CD4-positive, alpha-beta T cell treated with Interleukin-12 subunit alpha and Interleukin-12 subunit beta, for 1 hour (primary cell): ENCODE measurements at places on chromosomes 3 and 15.

DNA sequence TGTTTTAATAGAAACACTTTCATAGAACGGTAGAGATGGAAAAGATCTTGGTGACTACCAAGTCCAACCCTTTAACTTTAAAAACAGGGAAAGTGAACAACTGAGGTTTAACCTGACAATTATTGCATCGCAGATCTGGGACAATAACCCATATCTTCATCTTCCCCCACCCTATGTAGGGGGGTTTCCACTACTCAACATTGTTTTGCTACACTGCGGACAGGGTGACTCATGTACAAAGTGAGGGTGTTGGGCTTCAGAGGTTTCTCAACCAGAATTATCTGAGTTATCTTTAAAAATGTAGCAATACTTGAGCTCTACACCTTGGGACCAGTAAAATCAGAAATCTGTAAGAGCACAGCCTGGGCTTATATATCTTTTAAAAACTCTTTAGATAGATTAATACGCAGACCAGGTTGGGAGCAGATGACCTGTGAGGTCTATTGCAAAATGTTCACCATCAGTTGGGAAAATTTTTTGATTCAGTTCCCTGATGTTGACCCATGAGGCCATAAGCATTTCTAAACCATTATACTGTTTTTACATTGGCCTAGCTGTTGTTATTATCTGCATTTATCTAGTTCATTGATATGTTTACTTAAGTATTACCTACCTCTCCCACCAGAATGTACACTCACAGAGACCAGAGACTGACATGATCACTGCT, 103.6 kb upstream of the ICE2 start:
- peak; percentile 84 for DNase-seq

DNA sequence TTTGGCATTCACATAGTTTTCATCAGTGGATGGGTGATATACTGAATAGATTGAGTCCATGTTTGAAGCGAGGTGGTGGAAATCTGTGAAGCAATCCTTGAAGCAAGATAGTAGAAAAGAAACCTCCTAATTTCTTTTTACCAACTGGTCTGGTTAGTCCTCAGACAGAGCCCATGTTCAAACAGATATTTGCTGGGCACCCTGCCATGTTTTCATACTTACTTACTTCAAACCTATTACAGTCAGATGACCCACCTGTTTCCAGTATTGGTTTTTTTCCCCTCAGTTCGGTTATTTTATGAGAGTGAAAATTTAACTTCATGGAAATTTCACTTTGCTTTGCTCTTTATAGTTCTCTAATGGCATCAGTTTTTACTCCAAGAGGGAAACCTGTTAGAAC, 23.7 kb downstream of the EXOSC7 start:
- DNase-seq, result no peak

DNA sequence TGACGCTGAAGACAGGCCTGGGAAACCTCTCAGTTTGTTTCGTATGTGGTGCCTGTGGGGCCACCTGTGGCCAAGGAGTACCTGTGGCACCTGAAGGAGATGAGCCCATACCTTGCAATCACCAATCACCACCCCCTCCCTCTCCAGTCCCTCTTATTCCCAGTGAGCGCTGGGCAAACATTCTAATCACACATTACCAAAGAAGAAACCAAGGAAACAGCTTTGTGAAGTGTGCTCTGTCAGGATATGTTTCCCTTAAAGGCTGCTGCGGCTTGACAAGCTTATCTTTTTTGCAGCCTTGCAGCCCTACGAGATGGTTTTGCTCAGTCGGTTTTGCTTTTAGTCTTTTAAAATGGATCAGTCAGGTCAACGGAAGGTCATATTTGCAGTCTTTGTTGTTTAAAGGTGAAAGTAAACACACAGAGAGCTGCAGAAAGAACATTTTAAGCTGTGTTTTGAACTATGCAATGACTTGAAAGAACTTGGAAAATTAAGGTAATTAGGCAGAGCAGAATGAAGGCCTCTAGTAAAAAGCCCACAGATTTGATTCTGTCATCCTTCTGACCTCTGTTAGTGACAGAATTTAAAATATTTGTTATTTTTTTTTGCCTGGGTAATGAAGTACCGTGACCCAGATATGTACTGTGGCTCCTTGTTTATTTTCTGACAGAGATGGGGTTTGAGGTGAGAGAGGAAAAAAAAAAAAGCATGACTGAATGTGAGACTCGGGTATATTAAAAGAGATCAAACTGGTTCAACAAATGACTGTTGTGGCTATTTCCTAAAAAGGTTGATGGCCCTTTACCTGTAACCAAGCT, 461.4 kb downstream of the NSUN3 start:
- DNase-seq, result no peak

- DNase-seq, result no peak
These were observed 25.3 kb upstream of the ANKRD28 start for GRCh38 chr3:15823092-15823491.

GRCh38 chr3:27354161-27354560, 15.0 kb downstream of the NEK10 start:
- no peak for DNase-seq

- no peak for DNase-seq
These were observed 88.0 kb downstream of the PIK3R4 start for GRCh38 chr3:130658678-130659077.

DNA sequence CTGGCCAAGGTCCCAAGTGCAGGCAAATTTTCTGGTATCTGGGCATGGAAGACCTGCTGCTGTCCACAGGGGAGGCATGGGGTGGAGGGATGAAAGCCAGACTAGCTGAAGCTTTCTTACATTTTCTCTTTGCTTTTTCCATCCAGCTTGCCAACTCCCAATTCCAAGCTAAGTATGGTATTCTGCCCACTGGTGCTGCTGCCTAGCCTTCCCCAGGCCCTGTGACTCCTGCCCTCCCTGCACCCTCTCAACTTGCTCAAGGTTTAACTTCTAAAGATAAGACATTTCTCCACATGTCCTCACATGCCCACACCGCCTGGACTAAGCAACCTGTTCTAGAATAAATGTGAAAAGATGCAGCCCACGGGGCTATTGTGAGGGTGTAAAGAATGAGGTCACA, 59.5 kb upstream of the HACD2 start:
- no peak for DNase-seq

- no peak for DNase-seq
These were observed 103.0 kb downstream of the ISL2 start for GRCh38 chr15:76439542-76439941.

DNA sequence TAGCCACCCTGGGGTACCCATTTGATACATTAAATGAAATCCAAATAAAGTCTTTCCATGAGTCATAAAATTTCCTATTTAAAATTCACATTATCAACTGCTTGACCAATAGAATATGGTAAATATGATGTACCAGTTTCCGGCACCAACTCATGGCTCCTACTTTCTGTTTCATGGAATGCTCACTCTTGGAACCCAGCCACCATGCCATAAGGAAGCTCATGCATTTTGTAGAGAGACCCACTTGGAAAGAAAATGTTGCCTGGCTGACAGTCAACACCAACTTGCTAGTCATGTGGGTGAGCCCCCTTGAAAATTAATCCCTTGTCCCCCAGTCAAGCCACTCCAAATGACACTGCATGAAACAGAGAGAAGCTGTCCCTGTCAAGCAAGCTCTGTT, 57.2 kb downstream of the WWTR1 start:
- DNase-seq, result no peak

DNA sequence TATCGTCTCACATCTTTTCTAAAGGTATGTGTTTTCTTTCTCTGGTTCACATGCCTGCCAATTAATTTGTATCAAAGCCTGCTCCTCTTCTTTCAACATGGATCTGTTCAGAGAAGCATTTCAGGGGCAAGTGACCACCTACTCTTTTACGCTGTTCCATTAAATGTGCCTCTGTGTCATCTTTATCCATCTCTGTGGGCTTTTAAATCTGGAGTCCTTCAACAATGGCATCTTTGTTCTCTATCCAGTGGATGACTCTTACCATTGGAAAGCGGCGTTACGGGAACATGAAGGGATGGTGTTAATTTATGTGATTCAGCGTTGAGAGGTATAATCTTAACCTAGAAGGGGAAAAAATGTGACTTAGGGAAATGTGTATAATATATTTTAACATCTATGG, 92.7 kb upstream of the CFAP20DC start:
- no peak for DNase-seq

DNA sequence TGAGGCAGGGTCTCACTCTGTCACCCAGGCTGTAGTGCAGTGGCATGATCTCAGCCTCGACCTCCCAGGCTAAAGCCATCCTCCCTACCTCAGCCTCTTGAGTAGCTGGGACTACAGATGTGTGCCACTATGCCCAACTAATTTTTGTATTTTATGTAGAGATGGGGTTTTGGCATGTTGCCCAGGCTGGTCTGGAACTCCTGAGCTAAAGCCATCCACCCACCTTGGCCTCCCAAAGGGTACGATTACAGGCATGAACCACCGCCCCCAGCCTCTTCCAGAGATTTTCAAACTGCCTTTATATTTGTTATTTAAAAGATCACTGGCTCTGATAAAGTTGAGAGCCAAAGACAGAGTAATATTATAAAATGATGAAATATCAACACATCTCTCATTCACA, 37.3 kb downstream of the BSN start:
- DNase-seq, result no peak

DNA sequence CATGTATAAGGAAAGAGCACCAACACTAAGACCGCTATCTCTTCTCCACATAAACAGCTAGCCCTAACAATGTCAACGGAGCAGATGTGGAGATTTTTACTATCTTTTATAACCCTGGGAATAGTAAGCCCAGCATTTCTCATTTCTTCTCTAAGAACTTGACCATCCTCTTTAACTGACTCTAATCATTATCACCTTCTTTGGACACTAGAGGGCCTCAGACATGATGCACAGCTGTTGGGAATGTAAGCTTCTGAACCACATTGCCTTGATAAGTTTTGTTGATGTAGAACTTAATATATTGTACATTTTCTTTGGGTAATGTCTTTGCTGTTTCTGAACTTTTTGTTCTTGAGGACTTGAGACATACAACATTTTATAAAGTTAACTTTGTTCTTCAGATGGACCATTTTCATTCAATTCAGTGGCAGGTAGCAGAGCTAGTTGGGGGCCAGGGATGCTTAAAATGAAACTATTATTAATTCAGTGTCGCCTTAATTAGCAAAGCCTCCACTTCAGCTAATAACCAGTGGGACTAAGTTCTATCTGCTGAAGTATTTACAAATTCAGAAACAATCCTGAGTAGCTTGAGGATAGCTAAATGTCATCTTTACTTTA, 9.6 kb upstream of the TAGLN3 start:
- peak; percentile 56 for DNase-seq

- DNase-seq, result no peak
These were observed 7.8 kb upstream of the C15orf61 start for GRCh38 chr15:67512933-67513714.
